Stimulated activated CD4-positive, alpha-beta T cell treated with anti-CD3 and anti-CD28 coated beads, TNF-alpha, amount 100 ng/mL, for 1 hour (primary cell): ENCODE measurements at places on chromosomes 3 and 15.

DNA sequence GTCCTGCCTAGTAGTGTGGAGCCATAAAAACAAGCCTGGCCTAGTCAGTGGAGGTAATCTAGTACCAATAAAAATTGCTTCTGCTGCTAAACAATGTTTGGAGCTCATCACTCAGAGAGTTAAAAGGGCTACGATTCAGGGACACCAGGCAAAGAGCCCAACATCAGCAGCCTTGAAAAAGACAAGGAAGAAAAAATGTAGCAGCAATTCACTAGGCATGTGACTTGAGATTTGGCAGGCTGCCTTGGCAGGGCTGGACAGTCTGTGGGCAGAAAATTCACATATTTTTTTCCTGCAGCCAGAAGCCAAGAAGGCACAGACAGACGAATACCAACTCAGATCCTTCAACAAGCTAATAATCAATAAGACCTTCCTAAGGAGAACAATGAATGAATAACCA, 47.2 kb downstream of the IGSF11 start:
- no peak for DNase-seq

DNA sequence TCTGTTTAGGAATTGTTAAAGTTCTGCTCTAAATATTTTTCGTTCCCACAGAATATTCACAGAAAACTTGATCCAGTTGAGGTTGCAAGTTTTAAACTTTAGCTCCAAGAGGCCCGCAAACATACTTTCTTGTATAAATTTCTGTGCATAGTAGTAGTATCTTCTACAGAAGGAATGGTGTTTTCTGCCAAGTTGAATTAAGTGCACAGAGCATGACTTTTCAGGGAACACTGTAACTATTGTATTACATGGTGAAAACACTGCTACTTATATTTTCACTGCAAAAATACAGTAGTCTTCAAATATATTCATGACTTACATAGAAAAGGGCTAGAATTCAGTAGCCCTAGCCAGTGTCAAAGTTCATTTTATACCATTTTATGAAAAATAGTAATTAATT, 67.0 kb downstream of the SUCNR1 start:
- DNase-seq: no peak

DNA sequence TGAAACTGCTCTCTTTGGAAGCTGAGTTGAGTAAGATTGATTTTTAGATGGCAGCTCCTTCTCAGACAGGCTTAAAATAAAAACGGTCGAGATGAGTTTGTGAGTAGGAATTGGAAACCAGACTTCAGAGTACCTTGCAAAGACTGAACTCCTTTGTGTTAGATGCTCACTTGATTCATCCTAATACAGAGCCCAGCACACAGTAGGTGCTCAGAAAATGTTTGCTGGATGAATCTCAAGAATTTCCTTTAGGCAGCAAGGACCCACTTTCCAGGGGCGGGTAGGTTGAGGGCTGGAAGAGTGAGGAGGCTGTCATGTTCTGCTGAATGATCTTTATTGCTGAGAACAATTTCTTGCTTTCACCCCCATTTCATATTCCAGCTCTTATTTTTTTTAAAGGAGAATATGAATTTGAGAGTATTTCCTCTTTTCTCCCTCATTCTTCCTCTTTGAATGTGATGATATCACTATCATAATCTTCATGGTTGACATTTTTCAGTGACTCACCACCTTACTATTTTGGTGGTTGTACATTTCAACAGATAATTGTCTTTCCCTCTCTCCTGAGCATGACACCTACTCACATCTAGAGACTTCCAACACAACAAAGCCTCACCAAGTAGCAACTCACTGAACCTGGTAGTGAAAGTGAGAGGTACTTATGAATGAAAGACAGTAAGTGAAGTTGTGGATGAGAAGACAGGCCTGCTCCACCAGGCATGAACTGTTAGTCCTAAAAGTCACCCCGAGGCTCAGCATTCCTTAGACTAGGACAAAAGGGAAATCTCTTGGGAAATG, 113.3 kb downstream of the PDCD6IP start:
- no peak for DNase-seq

DNA sequence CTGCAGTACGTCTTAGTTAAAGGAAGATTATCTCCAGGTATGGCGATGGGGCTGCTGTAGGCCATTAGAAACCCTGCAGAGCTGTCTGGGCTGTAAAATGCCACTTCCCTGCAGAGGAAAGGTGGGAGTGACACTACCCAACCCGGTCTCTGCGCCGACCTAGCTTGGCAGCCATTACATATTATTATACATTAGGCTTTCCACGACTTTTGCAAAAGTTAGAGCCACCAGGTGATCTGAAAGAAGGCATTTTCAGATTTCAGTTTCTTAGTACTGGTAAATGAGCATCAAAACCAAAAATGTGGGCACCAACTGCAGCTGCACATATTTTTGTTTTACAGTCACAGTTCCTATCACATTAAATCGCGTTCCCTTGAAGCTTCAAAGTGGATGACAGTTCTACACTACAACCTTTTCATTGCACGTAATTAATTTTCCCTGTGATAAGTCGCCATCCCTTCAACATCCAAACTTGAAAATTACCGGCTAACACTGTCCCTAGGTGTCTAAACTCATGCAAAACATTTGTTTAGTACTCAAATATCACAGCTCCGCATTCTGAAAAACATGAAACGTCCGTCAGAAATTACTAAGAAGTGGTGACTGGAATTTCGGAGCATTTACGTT, 81.4 kb upstream of the CHD2 start:
- no peak for DNase-seq

- DNase-seq: no peak
These were observed 245.2 kb downstream of the NFKBIZ start for GRCh38 chr3:102094506-102094905.

- no peak for DNase-seq
These were observed 24.3 kb downstream of the NFKBIZ start for GRCh38 chr3:101873619-101874018.
